ENCODE measurements at places on chromosomes 13 and 19. TPM values are rescaled to one million over a fixed set of nuclear protein-coding genes. Genes with fewer than 3 reads are reported as not detected.

Gene SACS
- 21.6 TPM for total RNA-seq

Gene MICOS13
- 29.3 TPM for total RNA-seq

Gene ZMYM5
- 23.0 TPM for total RNA-seq

Gene NKG7
- 144 TPM for total RNA-seq

Gene AP1M2
- total RNA-seq: not detected

Gene MAP4K1
- total RNA-seq: 326 TPM

Gene GSX1
- total RNA-seq: not detected

Gene SERTAD1
- 11.8 TPM for total RNA-seq

Gene IL11
- 0.96 TPM for total RNA-seq

- peaks cover 20% of the 10 kb centered on the region for H3K4me1 ChIP-seq
- H3K36me3 ChIP-seq: peaks cover 10% of the 10 kb centered on the region
- H3K4me3 ChIP-seq: no peak overlapping the region
- H3K27ac ChIP-seq: no peak overlapping the region
- no peaks in the 10 kb centered on the region for H3K27me3 ChIP-seq
Measured at GRCh38 chr19:41951686-41952172, 7.4 kb downstream of the RABAC1 start.

DNA sequence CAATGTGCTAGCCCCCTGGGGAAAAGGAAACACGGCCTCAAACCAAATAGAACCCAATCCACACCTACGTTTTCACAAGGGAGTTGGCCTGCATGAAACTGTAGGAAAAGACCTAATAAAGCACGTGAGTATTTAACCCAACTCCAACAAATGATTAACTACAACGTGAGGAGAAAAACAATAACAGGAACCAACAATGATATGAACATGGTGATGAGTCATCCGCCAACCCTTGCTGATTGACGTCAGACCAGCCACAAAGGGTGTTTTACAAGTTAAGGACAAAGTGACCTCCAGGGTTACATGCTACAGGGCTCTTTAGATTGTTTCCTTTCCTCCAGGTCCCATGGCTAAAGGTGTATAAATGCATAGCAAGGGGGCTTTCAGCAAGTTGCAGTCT lies 460.5 kb downstream of the COG6 start:
- H3K4me3 ChIP-seq: no peak overlapping the region
- H3K4me1 ChIP-seq: no peaks in the 10 kb centered on the region
- no peaks in the 10 kb centered on the region for H3K36me3 ChIP-seq
- H3K27me3 ChIP-seq: no peaks in the 10 kb centered on the region
- DNase-seq: no peak

DNA sequence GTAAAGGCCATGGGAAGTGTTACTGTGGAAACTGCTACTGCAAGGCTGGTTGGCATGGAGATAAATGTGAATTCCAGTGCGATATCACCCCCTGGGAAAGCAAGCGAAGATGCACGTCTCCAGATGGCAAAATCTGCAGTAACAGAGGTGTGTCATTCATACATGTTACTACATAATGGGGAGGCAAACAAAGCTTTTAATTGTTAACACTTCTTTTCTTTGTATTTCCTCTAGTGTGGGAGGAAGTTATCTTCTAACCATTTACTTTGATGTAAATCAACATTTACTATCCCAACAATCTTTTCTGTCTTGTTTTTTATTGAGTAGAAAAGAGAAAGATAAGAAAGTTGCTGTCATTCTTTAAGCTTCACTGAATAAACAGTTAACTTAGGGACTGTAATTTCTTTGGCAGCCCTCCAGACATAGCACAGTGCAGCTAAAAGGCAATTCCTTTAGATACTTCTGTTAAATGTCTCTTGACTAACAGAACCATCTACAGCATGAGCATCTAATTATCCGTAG lies 126.9 kb downstream of the ITGBL1 start:
- H3K4me1 ChIP-seq: no peaks in the 10 kb centered on the region
- no peak for DNase-seq
- no peaks in the 10 kb centered on the region for H3K27me3 ChIP-seq
- no peak overlapping the region for H3K27ac ChIP-seq

DNA sequence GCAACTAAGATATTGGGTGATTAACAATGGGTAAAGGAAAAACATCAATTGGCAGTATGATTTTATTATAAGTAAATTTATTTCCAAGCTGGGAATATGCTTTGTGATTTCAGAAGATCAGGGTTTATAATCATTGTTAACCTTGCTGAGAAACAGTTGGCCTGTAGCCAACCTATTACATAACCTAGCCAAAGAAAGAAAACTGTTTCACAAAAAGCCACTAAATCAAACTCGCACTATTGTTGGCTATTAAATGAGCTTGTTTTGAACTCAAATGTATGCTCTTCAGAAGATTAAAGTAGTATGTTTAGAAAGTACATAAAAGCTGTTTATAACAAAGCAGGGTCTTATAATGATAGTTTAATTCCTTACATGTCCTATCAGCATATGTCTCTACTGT lies 151.7 kb downstream of the LHFPL6 start:
- no peak for DNase-seq
- H3K4me1 ChIP-seq: no peaks in the 10 kb centered on the region
- no peaks in the 10 kb centered on the region for H3K36me3 ChIP-seq
- H3K27ac ChIP-seq: no peak overlapping the region
- H3K4me3 ChIP-seq: no peak overlapping the region
- no peaks in the 10 kb centered on the region for H3K27me3 ChIP-seq

DNA sequence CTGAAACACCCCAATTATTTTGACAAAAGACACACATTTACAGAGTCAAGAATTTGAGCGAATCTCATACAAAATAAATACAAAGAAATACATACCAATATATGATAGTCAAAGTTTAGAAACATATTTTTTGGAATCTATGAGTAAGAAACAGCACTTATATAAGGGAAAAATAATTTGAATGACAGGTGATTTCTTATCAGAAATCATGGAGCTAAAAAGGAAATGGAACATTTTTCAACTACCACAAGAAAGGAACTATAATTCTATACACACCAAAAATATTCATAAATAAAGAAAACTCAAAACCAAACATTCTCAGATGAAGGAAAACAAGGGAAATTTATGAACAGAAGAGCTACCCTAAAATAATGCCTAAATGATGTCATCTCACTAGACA lies 1226.6 kb downstream of the PCDH9 start:
- H3K4me1 ChIP-seq: no peaks in the 10 kb centered on the region
- H3K27me3 ChIP-seq: no peaks in the 10 kb centered on the region
- H3K36me3 ChIP-seq: no peaks in the 10 kb centered on the region

GRCh38 chr13:95226932-95227695 lies 74.1 kb downstream of the ABCC4 start:
- no peaks in the 10 kb centered on the region for H3K27me3 ChIP-seq
- no peaks in the 10 kb centered on the region for H3K36me3 ChIP-seq
- no peak overlapping the region for H3K4me3 ChIP-seq
- no peaks in the 10 kb centered on the region for H3K4me1 ChIP-seq

GRCh38 chr13:103282571-103283450 lies 216.6 kb upstream of the SLC10A2 start:
- no peaks in the 10 kb centered on the region for H3K36me3 ChIP-seq
- no peaks in the 10 kb centered on the region for H3K4me1 ChIP-seq
- H3K27ac ChIP-seq: no peak overlapping the region
- H3K4me3 ChIP-seq: no peak overlapping the region
- H3K27me3 ChIP-seq: no peaks in the 10 kb centered on the region
- DNase-seq: no peak

DNA sequence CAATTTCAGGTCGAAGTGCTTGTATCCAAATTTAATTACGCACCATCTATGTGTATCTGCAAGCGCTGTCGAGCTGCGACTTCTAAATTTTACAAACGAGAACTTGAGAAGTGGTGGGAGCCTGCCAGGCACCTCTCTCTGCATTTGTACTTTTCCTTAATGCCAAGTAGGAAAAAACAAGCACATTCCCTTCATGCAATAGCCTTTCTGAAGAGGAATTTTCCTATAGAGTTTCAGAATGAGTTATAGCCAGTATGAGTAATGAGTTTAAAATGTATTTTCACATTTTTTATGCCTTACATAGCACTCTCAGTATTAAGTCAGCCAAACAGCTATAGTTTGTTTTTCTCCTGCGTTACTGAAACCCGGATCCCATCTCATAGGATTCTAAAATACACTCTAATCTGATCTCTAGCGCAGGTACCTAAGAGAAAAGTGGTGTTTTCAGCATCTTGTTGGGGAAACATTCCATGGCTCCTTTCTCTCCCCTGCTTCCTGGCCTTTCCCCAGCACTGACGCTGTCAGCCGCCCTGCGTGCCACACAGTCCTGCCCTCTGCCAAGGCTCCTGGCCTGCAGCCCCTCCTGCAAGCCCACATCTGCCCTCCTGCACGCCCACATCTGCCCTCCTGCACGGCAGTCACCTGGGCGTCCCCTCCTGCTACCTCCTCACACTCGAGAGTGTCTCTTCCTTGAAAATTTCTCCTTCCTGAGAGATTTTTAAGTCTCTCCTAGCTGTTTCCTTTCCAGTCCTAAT lies 526.9 kb downstream of the MYO16 start:
- no peaks in the 10 kb centered on the region for H3K4me1 ChIP-seq
- no peak overlapping the region for H3K4me3 ChIP-seq
- DNase-seq: no peak
- H3K36me3 ChIP-seq: no peaks in the 10 kb centered on the region
- no peaks in the 10 kb centered on the region for H3K27me3 ChIP-seq

GRCh38 chr13:60135344-60135743 lies 28.4 kb downstream of the DIAPH3 start:
- H3K4me3 ChIP-seq: no peak overlapping the region
- H3K4me1 ChIP-seq: no peaks in the 10 kb centered on the region
- H3K36me3 ChIP-seq: no peaks in the 10 kb centered on the region
- H3K27ac ChIP-seq: no peak overlapping the region
- no peaks in the 10 kb centered on the region for H3K27me3 ChIP-seq

- no peaks in the 10 kb centered on the region for H3K36me3 ChIP-seq
- H3K4me3 ChIP-seq: no peak overlapping the region
- H3K27me3 ChIP-seq: peaks cover 4% of the 10 kb centered on the region
- peaks cover 4% of the 10 kb centered on the region for H3K4me1 ChIP-seq
Measured at GRCh38 chr19:43674596-43674995, 4.6 kb upstream of the PLAUR start.

GRCh38 chr19:40128991-40129390 lies 38.2 kb upstream of the ZNF780A start:
- DNase-seq: no peak
- H3K27me3 ChIP-seq: peaks cover 2% of the 10 kb centered on the region
- H3K36me3 ChIP-seq: no peaks in the 10 kb centered on the region
- H3K27ac ChIP-seq: no peak overlapping the region
- H3K4me3 ChIP-seq: no peak overlapping the region

DNA sequence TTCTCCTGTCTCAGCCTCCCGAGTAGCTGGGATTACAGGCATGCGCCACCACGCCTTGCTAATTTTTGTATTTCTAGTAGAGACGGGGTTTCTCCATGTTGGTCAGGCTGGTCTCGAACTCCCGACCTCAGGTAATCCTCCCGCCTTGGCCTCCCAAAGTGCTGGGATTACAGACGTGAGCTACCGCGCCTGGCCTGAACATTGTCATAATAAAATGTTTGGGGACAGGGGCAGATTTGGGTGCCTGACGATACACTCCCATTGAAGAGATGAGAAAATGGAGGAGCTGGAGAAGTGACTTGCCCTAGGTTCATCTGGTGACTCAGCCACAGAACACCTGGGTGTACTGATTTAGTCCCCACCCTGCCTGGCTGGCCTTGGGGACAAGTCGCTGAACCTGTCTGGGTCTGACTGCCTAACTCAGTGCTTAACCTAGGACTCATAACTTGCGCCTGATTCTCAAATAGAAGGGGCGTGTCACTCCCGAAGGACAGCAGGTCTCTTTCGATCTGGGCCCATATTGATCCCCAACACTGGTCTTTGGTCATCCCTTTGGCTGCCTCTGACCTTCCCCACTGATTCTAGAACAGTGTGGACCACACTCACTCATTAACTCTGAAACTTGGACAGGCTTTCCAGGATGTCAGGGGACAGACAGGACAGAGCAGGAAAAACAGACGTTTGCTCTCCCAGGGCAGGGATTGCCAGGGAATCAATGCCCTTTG lies 7.6 kb upstream of the BICRA start:
- no peaks in the 10 kb centered on the region for H3K4me1 ChIP-seq

DNA sequence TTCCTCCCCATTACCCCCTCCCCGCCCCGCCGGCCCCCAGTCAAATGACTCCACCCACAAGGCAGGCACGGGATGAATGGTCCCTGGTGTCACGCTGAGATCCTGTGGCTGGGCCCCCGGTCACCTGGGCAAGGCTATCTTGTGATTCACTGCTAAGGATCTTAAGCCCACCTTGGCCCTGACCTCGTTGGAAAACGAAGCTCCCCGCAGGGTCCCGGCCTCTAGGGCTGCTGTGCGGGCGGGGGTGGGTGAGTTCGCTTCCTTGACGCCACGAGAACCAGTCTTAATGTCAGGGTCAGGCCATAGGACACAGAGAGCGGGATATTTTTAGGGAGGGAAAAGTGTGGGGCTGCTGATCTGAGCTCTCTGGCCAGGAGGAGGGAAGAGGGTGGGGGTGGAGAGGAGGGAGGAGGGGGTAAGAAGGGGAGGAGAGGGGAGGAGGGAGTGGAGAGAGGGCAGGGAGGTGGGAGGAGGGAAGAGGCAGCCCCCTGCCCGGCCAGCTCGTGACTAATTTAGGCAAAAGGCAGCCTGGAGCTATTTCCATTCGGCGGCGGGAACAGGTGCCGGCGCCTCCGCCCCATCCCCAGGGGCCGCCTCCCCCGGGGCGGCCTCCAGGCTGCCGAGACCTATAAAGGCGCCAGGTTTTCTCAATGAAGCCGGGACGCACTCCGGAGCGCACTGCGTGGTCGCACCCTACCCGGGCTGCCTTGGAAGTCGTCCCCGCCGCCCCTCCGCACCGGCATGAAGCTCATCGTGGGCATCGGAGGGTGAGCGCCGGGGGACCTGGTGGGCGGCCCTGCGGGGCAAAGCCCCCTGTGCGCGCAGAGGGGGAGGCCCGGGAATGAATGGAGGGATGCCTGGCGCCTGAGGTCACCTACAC lies at the start of gene NMRK2:
Gene NMRK2 (plus strand): TSS at position 139 of the 880 bp plus-strand sequence. CDS start 603 bp downstream, at position 742.
- H3K4me3 ChIP-seq: no peak within 1 kb of the TSS
- H3K36me3 ChIP-seq: no peaks in the 10 kb centered on the region
- peaks cover 58% of the 10 kb centered on the region for H3K27me3 ChIP-seq

- peaks cover 58% of the 10 kb centered on the region for H3K4me1 ChIP-seq
- no peaks in the 10 kb centered on the region for H3K27me3 ChIP-seq
- no peak overlapping the region for H3K27ac ChIP-seq
Measured at GRCh38 chr19:6239401-6239844, 40.4 kb downstream of the MLLT1 start.

Data from T-cell (primary cell).